GOT3 (cell line): ENCODE measurements at places on chromosomes 11 and 22.

- DNase-seq = no peak
Measured at GRCh38 chr11:73405146-73405510, 28.9 kb downstream of the RELT start.

DNA sequence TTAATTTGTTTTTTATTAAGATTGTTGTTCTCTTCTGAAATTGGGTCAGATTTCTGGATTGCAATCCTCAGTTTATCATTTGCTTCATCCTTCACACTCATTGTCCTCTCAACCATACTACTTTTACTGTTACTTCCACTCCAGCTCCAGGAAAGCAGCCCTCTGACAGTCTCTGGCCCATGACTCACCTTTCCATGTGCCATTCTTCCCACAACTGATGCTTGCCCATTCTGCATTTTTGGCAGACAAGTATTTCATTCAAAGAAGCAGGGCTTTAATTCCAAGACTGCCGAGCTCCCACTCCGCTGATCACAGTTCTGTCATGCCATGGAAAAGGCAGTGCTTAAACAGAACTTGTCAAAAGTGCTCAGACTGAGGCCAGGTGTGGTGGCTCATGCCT is 139.2 kb downstream of the WNT11 start:
- DNase-seq = no peak

DNA sequence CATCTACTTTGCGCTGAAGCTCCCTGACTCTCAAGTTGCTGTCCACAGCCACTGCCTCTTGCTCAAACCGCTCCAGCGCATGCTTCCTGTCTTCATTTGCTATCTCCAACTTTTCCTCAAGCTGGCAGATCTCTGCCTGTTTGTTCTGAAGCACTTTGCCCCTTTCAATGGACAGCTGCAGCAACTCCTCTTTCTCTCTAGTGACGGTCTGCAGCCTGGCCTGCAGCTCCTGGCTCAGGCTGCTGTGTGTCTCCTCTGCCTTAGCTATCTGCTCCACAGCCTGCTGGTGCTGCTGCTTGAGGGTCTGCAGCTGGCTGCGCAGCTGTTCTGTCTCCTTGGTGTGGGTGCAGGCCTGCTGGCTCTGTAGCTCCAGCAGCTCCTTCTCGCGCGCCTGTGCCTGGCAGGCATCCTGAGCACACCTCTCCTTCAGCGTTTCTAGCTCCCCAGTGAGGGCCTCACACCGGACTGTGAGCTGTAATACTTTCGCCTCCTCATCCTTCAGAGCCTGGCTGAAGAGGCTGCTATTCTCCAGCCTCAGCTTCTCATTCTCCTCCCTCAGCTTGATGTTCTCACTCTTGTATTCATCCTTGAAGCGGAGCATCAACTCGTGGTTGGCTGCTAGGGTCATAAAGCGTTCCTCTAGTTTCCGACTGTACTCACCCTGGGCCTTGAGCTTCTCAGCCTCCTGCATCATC is 723 bp downstream of the CCDC89 start:
- no peak for DNase-seq

- no peak for DNase-seq
Measured at GRCh38 chr22:30031764-30032455, 48.4 kb upstream of the HORMAD2 start.

- DNase-seq = no peak
Measured at GRCh38 chr22:29302681-29303465, 3.6 kb upstream of the GAS2L1 start.

- DNase-seq = no peak
Measured at GRCh38 chr11:112971827-112972226, 10.6 kb downstream of the NCAM1 start.

DNA sequence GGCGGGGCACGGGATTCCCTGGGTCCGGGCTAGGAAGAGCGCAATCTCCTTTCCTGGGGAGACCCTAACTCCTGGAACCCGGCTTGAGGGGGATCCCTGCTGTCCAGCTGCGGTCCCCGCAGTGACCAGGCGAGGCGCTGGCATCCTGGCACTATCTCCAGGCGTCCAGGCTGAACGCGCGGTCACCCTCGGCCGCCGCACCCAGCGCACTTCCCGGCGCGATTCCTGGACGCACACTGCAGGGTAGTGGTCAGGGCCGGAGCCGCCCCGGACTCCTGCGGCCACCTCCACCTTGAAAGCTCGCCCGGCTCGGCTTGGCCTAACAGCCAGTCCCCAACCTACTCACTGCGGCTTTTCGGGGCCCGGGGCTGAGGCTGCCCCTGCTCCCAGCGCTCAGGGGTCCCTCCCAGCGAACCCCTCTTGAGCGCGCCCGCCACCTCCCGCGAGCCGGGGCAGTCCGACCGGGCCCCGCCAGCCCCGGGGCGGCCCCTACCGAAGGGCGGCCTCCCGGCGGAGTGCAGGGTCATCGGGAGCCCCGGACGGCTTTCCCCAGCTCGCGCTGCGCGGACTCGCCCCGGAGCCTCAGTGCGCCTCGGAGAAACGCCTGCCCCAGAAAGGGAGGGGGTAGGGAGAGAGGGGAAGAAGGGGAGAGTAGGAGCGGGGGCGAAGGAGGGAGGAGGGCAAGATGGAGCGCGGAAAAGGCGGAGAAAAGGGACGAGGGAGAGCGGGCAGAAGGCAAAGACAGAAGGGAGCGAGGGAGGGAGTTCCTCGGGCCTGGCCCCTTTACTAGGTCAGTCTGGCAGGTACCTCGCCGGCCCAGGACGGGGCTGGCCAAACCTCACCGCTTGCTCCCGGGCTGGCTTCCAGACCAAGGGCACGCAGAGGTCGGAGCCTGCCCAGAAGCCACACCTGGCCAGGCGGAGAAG is 1.0 kb downstream of the POU2AF3 start:
- no peak for DNase-seq

GRCh38 chr11:36777311-36777710 is 179.3 kb upstream of the RAG2 start:
- DNase-seq = no peak

- no peak for DNase-seq
Measured at GRCh38 chr11:11035331-11035730, 177.5 kb upstream of the ZBED5 start.

DNA sequence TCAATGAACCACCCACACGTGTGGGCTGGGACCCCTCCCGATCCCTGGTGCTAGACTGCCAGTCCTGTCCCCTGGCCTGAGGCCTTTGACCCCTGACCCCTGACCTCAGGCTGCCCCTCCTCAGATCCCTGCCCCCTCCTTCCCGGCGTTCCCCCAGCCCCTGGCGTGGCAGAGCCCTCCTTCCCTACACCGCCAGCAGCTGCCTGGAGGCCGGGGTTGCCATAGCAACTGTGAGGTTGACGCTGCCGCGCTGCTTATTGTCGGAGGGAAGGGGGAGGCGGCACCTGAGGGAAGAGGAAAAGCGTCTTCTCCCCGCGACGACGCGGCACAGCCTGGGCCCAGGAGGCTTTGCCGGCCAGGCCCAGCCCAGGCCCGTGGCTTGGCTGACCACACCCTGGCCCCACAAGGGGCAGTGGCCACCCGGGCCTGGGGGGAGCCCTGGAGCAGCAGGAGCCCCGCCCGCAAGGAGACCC is 32.6 kb downstream of the SHANK3 start:
- no peak for DNase-seq

DNA sequence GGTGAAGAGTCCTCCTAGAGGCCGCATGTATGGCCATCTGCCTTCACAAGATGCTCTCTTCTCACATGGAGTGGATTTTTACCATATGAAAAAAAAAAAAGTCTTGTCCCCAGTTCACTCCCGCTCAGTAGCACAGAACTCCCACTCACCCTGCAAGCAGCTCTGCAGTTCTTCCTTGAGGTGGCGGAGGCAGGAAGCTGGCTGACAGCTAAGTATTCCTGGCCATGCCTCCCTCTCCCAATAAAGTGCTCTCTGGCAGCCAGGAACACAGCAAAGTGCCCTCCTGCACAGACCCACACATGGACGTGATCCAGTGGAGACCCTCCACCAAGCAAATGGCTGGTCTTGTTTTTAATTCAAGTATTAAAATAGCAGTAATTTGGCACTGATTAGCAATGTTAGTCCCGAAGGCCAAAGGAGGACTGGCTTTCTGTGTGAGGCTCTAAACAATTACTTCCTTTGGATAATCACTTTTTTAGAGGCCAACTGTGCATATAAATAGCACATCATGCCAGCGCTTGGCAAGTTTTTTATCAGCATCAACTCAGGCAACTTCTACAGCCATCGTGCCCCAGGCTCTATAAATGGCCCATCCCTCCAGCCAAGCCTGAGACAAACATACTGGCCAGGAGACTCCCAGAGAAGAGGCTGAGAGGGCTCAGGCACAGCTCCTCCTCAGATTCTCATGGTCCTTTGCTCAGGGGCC is 413.6 kb downstream of the OPCML start:
- DNase-seq = no peak

DNA sequence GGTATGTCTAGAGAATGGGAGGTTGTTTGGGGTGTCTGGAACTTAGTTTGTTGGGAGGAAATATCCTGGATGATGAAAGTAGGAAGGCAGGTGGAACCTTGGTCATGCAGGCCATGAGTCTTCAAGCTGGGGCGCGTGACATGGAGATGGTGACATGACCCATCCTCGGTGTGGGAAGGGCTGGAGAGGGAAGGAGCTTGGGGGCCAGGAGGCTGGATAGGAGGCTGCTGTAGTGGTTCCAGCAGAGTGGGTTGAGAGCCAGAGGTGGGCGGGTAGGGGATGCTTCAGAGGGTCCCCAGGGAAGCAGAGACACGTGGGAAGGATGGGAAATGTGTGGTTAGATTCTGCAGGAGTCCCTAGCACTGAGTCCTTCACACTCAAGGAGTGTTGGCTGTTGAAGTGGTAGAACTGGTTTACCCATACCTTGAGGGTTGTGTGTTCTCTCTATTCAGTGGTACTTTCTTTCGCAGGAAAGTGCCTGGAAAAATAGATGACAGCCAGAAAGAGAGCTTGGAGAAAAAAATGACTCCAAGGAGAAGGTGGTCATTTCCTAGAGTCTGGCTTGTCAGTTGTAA is 56.8 kb downstream of the LDLRAD3 start:
- DNase-seq = no peak
